ENCODE measurements at places on chromosomes 4 and X.
A peak's percentile ranks its signal among the peaks of the same experiment; 100 is the strongest.

DNA sequence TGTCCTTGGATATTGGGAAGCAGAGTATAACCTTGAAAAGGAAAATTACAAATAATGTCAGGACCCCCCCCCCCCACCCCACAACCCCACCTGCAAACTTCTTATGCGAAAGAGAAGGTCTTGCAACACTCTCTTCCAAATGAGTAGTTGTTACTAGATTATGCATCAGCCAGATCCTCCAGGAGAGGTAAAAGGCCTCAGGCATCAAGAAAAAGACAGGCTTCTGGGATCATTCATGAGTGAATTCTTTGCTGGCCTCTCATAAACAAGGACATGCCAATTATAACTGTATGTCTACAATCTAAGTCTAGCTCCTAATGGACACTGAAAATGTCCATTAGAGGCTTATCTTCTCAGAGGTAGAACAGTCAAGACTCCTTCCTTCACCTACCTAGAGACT lies 1443.3 kb downstream of the RAPGEF2 start:
- no peak for DNase-seq

DNA sequence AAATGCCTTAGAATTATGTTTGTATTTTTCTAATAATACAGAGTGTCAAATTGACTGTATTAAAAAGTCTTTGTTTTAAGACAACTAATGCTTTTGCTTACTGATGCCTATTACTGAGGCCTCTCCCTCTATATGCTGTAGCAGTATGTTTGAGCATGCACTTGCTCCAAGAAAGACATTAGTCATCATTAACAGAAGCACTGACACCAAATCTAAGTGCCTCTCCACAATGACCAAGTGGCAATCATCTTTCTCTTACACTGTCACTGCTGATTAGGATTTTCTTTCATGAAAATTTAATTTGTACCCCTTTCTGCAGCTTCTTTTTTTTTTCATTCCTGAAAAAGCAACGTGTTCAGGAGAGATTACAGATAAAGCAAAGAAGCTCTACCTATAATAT lies 11.1 kb upstream of the MAB21L2 start:
- DNase-seq, result no peak

DNA sequence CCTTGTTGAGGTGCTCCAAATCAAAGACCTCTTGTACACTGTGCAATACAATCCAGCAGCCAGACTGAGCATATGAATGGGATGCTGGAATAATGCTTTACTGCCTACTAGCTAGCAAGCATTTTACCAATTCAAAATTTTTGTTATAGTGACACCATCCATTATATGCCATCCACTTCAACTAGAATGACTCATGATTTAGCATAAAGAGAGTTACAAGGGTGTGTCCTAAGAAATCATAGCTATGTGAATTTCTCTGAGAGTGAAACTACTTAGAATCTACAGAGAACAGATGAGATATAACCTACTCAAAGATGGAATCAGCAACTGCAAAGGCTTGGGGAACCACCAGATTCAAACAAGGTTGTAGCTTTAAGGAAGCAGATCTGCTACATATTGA lies 221.9 kb downstream of the LHFPL1 start:
- no peak for DNase-seq

- no peak for DNase-seq
Measured at GRCh38 chrX:42739741-42740140, 38.2 kb downstream of the PPP1R2C start.

GRCh38 chr4:98838977-98839618 lies 89.8 kb downstream of the EIF4E start:
- DNase-seq, result no peak

- no peak for DNase-seq
Measured at GRCh38 chr4:168183717-168184571, 91.6 kb downstream of the ANXA10 start.

GRCh38 chrX:129654652-129655546 lies at the start of gene APLN:
Gene APLN, minus strand, starts transcription at chrX:129654956. Its CDS starts 326 bp downstream, at chrX:129654630.
- DNase-seq, result peak; percentile 73

- no peak for DNase-seq
Measured at GRCh38 chr4:102541697-102542096, 40.5 kb downstream of the NFKB1 start.

Data from Right ventricle myocardium superior (tissue), 1 donor.